Effector memory CD8-positive, alpha-beta T cell (primary cell): ENCODE measurements at places on chromosomes 16 and 17.

- H3K4me3 ChIP-seq, result peak overlapping the region; percentile 88
- H3K4me1 ChIP-seq, result peaks cover 63% of the 10 kb centered on the region
- no peak for DNase-seq
- peak overlapping the region; percentile 94 for H3K27ac ChIP-seq
- peaks cover 54% of the 10 kb centered on the region for H3K36me3 ChIP-seq
Observed at GRCh38 chr17:7480089-7480384, 606 bp upstream of the ZBTB4 start.

DNA sequence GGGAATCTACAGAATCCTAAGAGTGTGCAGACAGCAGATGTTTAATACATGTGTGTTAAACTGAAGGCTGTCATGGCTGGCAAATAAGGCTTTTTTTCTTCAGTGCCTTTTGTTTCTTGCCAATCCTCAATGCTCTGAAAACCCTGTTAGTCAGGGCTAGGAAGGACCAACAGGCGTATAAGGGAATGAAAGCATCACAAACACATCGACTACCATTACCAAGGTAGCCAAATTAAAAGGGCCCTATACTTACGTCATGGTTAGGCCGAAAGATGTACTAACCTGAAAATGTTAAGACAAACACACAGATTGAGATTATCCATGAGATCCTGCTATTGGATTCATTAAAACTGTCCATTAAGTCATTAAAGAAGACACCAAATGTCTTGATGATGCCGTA, 13.1 kb downstream of the SLC16A6 start:
- DNase-seq, result no peak
- H3K27ac ChIP-seq, result no peak overlapping the region
- H3K27me3 ChIP-seq, result no peaks in the 10 kb centered on the region
- H3K4me1 ChIP-seq, result peaks cover 10% of the 10 kb centered on the region
- H3K4me3 ChIP-seq, result no peak overlapping the region

DNA sequence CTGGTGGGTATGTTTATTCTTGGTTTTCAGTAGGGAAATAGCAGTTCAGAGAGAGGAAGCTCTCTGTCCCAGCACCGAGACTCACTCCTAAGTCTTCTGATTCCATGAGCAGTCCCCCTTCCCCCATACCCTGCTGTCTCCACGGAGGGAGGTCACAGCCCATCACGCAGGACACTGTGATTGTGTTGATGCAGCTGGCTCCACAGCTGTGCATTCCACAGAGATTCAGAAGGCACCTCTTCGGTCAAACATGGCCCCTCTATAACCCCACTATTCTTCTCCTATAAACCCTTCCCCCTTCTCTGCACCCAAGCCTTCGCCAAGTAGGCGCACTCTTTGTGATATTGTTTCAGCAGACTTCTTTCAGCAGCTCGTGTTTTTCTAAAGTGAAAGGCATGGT, 104.3 kb upstream of the HLF start:
- no peak for DNase-seq
- H3K4me3 ChIP-seq, result no peak overlapping the region
- H3K27ac ChIP-seq, result no peak overlapping the region
- H3K36me3 ChIP-seq, result no peaks in the 10 kb centered on the region

- no peak overlapping the region for H3K4me3 ChIP-seq
- H3K27ac ChIP-seq, result no peak overlapping the region
- H3K4me1 ChIP-seq, result peaks cover 10% of the 10 kb centered on the region
Observed at GRCh38 chr16:57903656-57904055, 67.3 kb downstream of the CNGB1 start.

- no peak overlapping the region for H3K27ac ChIP-seq
- no peak overlapping the region for H3K4me3 ChIP-seq
- no peaks in the 10 kb centered on the region for H3K4me1 ChIP-seq
- peaks cover 93% of the 10 kb centered on the region for H3K27me3 ChIP-seq
Observed at GRCh38 chr17:79364315-79365094, 246.3 kb downstream of the RBFOX3 start.

GRCh38 chr17:77306048-77306789, 165.4 kb downstream of the SEC14L1 start:
- peaks cover 21% of the 10 kb centered on the region for H3K27me3 ChIP-seq
- H3K4me1 ChIP-seq, result peaks cover under 1% of the 10 kb centered on the region
- no peak for DNase-seq
- no peak overlapping the region for H3K4me3 ChIP-seq
- H3K36me3 ChIP-seq, result no peaks in the 10 kb centered on the region

- H3K27ac ChIP-seq, result peak overlapping the region; percentile 55
- no peak for DNase-seq
- H3K36me3 ChIP-seq, result peaks cover 3% of the 10 kb centered on the region
- H3K4me3 ChIP-seq, result peak overlapping the region; percentile 67
Observed at GRCh38 chr16:19114359-19115147, 789 bp downstream of the ITPRIPL2 start.

GRCh38 chr16:86063760-86064405, 164.9 kb downstream of the IRF8 start:
- no peaks in the 10 kb centered on the region for H3K36me3 ChIP-seq
- H3K27ac ChIP-seq, result no peak overlapping the region
- H3K27me3 ChIP-seq, result peaks cover 42% of the 10 kb centered on the region
- H3K4me3 ChIP-seq, result no peak overlapping the region
